Kidney capillary endothelial cell (primary cell): ENCODE measurements at places on chromosomes 12 and 14.

GRCh38 chr14:100306998-100307765, 938 bp upstream of the SLC25A29 start:
- DNase-seq: peak; percentile 22

DNA sequence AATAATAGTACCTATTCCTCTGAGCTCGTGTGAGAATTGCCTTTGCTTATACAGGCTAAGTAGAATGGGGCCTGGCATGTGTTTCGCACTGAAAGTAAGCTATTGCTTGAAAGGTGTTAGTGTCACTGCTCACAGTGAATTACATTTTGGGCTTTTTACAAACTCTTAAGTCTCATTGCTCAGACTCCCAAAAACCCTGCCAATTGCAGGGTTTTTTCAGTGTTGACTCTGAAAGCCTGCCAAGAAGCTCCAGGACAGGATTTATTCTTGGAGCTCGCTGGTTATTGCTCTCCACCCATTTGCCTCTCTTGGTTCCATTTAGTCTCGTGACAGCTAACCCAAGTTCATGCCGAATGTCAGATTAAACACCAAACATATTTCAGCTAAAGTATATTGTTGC, 39.8 kb downstream of the NOPCHAP1 start:
- DNase-seq: no peak

- no peak for DNase-seq
Observed at GRCh38 chr12:85733984-85734383, 102.2 kb downstream of the RASSF9 start.

- DNase-seq: peak; percentile 91
Observed at GRCh38 chr12:122871851-122872780, 23.8 kb downstream of the VPS37B start.

GRCh38 chr12:132049442-132049841, 94.7 kb downstream of the DDX51 start:
- DNase-seq: no peak

GRCh38 chr12:128467882-128468281, 200.9 kb downstream of the TMEM132C start:
- DNase-seq: no peak

DNA sequence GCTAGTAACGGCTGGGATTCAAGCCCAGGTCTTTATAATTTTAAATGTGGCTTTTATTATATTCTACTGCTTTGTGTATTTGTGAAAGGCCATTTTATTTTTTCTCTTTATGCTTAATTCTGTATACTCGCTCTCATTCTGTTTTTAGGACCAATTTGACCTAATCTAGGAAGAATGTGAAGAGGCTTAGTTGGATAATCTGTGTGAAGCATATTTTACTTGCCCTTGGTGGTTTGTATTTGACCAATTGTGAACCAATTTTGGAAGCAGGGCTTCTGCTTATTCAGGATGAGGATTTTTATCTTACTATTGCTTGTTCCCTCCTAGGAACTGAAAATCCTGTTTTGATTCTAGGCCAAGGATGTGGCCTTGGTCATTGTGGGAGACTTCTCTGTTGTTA, 113.1 kb downstream of the TTC6 start:
- no peak for DNase-seq

GRCh38 chr14:91418387-91419043, 895 bp upstream of the CCDC88C start:
- peak; percentile 58 for DNase-seq

DNA sequence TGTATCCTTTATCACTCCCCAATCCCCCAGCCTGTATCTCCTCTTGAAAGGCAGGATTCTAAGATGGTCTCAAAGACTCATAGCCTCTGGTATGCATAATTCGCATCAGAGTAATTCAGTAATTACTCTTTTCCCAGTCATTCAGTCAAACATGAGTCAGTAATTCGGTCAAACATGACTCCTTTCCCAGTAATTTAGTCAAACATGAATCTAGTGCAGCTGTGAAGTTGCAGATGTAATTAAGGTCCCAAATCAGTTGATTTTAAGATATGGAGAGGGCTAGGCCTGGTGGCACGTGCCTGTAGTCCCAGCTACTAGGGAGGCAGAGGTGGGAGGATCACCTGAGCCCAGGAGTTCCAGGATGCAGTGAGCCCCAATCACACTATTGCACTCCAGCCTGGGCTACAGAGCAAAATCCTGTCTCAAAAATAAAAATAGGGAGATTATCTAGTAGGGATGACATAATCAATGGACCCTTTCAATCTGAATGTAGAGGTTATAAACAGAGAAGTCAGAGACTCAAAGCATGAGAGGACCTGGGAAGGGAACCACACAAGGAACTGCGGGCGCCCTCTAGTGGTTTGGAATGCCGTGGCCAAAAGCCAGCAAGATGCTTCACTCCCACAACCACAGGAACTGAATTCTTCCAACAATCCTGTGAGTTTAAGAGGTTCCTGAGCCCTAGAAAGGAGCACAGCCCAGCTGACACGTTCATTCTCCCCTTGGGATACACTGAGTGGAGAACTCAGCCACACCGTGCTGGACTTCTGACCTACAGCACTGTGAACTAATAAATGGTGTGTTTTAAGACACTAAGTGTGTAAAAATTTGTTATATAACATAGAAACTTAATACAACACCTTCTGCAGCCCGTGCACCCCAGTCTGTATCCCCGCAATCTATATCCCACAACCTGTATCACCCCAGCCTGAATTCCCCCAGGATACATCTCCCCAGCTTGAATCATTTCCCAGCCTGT, 14.3 kb upstream of the ARMH4 start:
- peak; percentile 66 for DNase-seq

- peak; percentile 94 for DNase-seq
Observed at GRCh38 chr14:72615451-72616121, 278.3 kb downstream of the DPF3 start.

GRCh38 chr12:13740149-13740545, 241.3 kb downstream of the GRIN2B start:
- no peak for DNase-seq

GRCh38 chr12:94745562-94745961, 95.2 kb upstream of the TMCC3 start:
- DNase-seq: no peak

- DNase-seq: no peak
Observed at GRCh38 chr14:20782280-20782890, 1.3 kb downstream of the RNASE6 start.

GRCh38 chr12:58809064-58809607, 111.2 kb downstream of the LRIG3 start:
- no peak for DNase-seq

GRCh38 chr12:50099302-50100008, 4.4 kb upstream of the GPD1 start:
- DNase-seq: no peak

- DNase-seq: no peak
Observed at GRCh38 chr14:50360851-50361250, 35.8 kb downstream of the CDKL1 start.

- DNase-seq: no peak
Observed at GRCh38 chr14:93946541-93947090, 19.5 kb downstream of the FAM181A start.

DNA sequence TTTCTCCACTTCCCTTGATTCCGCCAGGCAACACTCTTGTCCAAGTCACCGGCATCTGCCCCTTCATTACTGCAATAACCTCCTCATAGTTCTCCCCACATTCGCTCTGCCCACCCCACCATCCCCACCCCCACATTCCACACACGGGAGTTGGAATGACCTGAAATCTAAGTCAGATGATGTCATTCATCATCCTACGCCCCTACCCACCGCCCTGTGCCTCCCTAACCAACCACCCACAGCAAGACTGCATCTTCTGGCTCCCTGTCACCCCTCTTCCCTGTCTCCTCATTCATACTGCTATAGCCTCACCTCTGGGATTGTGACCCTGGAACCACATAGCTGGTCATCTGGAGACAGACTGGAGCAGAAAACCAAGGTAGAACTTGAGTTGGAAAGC, 7.9 kb upstream of the PWP1 start:
- DNase-seq: no peak

- no peak for DNase-seq
Observed at GRCh38 chr12:64445490-64445889, 6.4 kb upstream of the TBK1 start.

- no peak for DNase-seq
Observed at GRCh38 chr12:110245369-110245772, 35.7 kb upstream of the ATP2A2 start.

DNA sequence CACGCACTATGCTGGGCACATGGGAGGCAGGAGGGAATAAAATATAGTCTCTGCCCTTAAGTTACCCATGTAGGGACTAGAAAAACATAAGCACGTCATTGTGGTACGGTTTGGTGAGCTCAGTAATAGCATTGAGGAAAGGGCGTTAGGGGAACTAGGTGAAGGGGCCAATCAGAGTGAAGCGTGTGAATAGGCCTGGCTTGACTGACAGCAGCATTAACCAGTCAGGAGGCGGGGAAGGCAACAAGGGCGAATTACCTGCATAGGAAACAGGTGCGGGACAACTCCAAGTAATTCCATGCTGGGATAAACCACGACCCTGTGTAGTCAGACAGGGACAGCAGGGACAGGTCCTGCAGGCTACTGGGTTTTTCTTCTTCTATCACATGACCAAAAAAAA, 107.7 kb downstream of the UNC79 start:
- DNase-seq: no peak

- no peak for DNase-seq
Observed at GRCh38 chr12:105698075-105698474, 367.6 kb downstream of the C12orf75 start.

DNA sequence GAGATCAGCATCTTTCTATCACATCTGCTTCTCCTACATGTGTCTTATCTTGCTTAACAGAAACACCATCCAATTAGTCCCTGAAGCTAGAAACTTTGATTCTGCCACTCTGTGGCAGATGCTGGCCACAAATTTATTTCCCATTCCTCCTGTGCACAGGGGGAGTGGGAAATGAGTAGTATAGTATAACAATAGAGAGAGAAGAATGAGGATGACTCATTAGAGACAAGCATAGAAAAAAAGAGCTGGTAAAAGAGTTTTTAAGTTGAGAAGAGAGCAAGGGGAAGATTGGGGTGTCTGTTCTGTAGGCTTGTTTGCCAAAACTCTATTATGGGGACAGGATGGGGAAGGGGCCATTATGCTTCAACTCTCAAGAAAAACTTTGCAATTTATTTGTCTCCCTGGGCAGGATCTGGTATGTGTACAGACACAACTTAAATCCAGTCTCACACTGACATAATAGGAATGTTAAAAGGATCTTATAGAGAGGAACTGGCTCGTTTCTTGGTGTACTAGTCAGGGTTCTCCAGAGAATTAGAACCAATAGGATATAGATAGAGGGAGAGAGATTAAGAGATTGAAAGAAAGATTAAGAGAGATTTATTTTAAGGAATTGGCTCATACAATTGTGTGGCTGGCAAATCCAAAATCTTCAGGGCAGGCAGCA, 142.6 kb upstream of the CPSF6 start:
- peak; percentile 76 for DNase-seq

DNA sequence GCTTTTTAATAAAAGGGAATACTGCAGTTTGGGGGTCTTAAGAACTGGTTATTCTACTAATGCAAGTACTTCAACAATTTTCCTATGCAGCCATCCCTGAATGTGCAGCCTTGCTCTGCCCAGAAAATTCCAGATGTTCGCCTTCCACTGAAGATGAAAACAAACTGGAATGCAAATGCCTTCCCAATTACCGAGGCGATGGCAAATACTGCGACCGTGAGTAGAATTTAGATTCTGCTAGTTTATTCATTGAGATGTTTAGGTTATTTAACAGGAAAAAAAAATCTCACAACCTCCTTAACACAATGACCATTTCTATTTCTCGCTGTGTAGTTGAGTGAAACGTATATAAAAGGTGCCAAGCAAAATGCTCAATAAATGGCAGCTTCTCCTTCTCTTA, 49.9 kb downstream of the STAB2 start:
- DNase-seq: no peak

- no peak for DNase-seq
Observed at GRCh38 chr14:67944605-67945004, 125.0 kb downstream of the RAD51B start.

GRCh38 chr14:85564841-85565527, 35.0 kb downstream of the FLRT2 start:
- DNase-seq: no peak

- DNase-seq: no peak
Observed at GRCh38 chr12:48198672-48198971, 4.5 kb downstream of the OR10AD1 start.

DNA sequence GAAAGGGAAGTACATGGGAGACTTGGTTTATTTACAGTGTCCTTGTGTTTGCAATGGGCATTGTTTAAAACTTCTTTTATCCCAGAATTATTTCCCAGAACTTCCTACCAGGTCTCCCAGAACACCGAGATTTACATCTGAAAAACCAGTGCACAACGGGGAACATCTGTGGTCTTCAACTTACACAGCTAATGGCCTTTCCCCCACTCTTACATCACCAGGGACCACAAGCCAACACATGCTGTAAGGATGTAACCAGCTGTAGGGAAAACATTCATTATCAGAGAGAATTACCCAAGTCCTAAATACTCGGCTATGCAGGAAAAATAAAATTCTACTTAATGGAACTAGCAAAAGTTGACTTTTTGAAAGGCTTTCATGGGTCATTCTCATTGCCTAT, 267.6 kb downstream of the DUSP6 start:
- DNase-seq: no peak

GRCh38 chr12:71469258-71469750, 29.7 kb downstream of the LGR5 start:
- no peak for DNase-seq

GRCh38 chr14:58297412-58297761, 968 bp upstream of the ARID4A start:
- no peak for DNase-seq

DNA sequence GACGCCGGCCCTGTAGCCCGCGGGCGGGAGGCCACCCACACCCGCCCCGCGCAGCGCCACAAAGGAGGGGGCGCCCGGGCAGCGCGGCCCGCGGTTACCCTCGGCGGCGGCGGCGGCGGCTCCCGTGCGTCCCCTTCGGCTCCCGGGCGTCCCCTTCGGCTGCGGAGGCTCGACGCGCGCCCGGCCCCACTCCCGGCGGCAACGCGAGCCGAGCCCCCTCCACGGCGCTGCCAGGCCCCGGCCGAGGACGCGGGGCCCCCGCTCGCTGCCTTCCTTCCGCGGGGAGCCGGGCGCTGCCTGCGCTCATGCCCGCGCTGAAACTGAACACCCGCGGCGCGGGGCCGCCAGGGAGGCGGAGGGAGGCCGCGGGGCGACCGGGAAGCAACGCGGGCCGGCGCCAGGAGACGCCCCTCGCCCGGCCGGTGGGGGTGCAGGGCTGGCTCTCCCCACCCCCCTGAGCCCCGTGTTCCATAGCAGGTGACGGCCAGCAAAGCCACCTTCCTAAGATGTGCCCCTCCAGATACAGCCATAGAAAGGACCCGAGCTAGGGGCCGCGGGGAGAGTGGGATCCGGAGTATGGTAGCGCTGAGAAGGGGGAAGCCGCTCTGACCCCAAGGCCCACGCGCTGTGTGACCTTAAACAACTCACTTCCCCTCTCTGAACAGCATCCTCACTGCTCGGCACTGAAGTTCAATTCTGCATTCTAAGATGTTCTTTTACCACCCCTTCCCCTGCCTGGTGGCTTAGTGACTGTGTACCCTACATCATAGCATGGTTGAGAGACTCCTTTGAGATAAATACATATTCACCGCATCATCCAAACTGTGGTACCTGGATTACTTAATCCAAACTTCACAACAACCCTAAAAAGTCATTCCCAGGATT, 42.8 kb downstream of the KDM2B start:
- no peak for DNase-seq

GRCh38 chr12:76260390-76260748, 87.8 kb downstream of the BBS10 start:
- DNase-seq: no peak
